Stromal cell of bone marrow (primary cell): ENCODE measurements at places on chromosomes 1 and 21.

GRCh38 chr1:86233403-86233802 is 76.8 kb upstream of the COL24A1 start:
- DNase-seq: no peak

DNA sequence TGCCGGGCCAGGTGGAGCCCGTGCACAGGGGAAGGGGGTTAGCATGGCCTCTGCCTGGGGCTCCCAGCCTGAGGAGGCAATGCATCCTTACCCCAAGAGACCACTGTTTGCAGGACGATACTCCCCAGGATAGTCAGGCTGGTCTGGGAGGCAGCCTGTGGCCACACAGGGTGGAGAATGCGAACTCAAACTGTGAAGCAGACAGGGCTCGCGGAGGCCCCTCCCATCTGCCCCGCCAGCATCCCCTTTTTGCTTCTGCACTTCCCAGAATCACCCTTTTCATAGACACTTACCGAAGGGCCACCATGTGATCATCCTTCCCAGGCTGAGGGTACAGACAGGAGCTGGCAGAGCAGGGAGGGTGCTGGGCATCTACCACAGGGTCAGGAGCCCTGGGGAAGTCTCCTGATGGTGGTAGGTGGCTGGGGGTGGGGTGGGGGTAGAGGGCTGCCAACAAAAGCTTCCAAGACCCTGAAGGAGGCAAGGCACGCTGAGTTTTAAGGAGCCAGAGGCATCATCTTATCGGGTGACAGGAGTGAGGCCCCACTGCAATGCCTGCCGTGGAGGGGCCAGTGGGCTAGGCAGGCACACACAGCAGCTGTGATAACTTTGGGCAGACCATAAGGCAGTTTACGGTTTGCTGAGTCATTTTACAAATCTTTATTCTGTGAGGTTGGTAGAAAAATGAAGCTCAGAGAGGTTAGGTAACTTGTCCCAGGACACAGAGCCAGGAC is 31.3 kb upstream of the BTG2 start:
- DNase-seq: no peak

DNA sequence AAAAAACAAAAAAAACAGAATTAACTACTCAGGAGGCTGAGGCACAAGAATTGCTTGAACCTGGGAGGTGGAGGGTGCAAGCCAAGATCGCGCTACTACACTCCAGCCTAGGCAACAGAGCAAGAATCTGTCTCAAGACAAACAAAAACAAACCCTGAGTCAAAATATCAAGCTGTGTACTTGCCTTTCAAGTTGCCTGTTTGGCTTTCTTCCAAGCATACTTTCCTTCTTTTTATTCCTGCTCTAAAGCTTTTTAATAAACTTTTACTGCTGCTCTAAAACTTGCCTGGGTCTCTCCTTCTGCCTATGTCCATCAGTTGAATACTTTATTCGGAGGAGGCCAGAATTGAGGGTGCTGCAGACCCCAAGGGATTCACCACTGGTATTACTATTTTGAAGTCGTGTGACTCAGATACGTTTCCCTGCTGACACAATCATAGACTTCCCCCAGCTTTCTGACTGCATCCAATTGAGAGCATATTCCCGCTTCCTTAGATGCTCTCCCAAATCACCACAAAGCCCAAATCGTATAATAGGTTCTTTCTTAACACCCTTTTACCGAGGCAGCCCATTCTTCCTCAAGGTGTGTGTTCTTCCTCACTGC is 3.5 kb upstream of the ACBD6 start:
- no peak for DNase-seq

DNA sequence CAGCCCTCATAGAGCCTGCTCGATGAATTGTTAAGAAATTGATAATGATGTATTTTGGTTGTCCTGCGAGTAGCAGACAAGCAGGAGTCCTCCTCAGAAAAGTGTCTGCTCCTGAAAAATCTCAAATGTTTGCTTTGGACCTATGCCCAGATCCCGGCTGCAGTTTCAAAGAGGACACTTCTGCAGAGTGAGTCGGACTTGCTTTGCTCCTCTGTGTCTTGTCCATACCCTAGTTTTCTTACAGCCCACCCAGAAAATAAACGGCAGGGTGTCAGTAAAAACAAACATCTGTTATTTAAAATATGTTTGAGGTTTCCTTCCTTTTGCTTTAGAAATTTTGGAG is 2.8 kb downstream of the S100A10 start:
- DNase-seq: no peak

DNA sequence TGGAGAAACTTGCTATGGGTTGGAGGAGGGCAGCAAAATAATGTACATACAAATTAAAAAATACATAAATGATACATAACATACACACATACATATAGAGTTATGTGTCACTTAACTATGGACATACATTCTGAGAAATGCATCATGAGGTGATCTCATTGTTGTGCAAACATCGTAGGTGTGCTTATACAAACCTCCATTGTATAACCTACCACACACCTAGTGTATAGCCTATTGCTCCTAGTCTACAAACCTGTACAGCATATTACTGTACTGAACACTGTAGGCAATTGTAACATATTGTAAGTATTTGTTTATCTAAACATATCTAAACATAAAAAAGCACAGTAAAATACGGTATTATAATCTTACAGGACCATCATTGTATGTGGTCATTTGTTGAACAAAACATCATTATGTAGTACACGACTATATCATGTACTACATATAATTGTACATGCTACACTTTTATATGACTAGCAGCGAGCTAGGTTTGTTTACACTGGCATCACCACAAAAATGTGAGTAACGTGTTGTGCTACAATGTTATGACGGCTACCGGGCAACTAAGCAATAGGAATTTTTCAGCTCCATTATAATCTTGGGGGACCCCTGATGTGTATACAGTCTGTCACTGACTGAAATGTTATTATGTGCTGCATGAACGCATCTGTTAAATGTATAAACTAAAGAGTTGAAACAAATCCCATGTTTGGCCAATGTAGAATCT is 35.5 kb downstream of the ITGB3BP start:
- DNase-seq: no peak

DNA sequence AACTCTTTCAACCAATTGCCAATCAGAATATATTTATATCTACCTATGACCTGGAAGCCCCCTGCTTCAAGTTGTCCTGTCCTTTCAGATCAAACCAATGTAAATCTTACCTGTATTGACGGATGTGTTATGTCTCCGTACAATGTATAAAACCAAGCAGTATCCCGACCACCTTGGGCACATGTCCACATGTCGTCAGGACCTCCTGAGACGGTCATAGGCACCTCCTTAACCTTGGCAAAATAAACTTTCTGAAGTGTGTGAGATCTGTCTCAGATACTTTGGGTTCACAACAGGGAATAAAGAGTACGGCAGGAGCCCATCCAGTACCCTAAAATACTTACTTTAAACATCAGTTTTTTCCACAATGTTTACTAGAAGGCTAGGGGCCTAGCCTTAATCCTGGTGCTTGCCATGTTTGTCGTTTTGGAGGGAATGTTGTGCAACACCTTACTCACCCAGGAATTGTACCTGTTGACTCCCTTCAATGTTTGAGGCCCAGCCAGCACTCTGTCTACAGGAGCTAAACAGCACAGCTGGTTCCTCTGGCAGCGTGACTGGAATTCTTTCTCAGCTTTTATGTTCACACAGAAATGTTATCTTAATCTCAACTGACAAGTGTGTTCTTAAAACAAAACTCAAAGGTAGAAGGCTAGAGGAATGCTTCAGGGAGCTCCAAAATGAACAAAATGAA is 90.8 kb upstream of the USP25 start:
- DNase-seq: no peak

- no peak for DNase-seq
Observed at GRCh38 chr1:199780948-199781670, 246.4 kb upstream of the NR5A2 start.

DNA sequence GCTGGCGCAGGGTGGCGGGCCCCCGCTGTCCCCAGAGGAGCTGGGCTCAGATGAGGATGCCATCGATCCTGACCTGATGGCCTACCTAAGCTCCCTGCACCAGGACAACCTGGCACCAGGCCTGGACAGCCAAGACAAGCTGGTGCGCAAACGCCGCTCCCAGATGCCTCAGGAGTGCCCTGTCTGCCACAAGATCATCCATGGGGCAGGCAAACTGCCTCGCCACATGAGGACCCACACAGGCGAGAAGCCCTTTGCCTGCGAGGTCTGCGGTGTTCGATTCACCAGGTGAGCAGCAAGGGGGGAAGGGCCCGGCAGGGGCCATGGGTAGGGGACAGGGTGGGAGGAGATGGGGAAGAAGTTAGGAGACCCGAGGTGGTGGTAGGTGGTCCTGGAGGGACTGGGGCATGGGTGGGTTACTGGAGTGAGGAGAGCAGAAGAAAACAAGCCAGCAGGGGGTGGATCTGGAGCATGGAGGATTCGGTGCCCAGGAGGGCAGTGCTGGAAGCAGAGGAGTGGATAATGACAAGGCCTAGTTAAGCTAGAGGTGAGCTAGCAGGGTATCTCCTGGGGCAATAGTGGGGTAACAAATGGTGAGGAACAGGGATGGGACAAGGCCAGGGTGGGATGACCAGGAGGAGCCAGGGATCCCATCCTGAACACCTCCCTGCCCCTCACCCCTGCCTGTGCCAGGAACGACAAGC is 13.1 kb downstream of the ZBTB7B start:
- DNase-seq: no peak

GRCh38 chr1:22292011-22292788 is 149.3 kb upstream of the WNT4 start:
- no peak for DNase-seq

GRCh38 chr1:109214695-109215623 is 1.2 kb downstream of the SARS1 start:
- peak; percentile 79 for DNase-seq

DNA sequence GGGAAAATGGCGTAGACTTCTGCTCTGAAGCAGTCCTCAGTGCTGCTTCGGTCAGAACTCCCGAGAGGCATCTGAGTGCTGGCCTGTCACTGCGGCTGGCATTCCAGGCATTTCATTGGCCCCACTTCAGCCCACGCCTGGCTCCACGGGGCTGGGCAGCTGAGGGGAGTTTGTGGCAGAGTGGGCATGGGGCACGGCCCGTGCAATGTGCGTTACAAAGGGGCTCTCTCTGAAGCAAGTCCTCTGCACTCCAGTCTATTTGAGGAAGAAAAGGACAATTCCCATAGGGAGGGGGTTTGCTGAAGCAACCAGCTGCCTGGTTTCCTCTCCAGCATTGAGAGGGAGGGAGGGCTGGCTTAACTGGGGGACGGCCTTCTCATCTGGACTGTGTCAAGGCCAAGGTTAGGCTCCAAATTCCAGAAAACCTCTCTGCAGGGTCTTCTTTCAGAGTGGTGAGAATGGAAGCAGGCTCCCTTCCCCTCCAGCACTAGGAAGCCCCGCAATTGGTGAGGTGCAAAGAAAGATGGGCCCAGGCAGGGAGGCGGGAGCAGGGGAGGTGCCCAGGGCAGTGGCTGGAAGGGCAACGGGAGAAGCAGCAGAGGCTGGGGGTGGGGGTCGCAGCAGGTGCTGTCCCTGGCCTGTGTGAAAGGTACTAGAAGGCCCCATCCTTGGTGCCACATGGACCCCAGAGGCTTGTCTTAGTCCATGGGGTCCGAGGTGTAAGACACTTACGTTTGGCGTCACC is 21.1 kb upstream of the GPR157 start:
- no peak for DNase-seq

- no peak for DNase-seq
Observed at GRCh38 chr1:218312509-218312908, 27.4 kb downstream of the RRP15 start.

GRCh38 chr1:155052439-155053395 is 1.6 kb downstream of the ADAM15 start:
- no peak for DNase-seq

DNA sequence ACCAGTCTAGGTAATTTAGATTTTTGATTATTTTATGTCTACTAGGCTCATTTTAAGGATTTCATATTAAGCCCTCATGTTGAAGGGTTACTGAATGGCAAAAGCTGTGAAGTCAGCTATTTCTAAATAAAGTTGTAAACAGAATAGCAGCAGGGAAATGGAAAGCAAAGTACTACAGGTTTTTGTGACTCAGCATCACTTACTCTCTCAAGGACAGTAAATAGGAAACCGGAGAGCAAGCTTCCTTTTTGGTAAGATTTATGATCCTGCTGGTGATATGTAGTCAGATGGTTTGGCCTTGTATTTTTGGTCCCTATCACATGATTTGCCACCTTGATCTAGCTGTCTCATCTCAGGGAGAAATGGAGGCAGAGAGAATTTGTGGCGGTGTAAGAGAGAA is 226.0 kb downstream of the RPS6KC1 start:
- no peak for DNase-seq

GRCh38 chr1:155175927-155176371 is 2.3 kb downstream of the TRIM46 start:
- DNase-seq: no peak

DNA sequence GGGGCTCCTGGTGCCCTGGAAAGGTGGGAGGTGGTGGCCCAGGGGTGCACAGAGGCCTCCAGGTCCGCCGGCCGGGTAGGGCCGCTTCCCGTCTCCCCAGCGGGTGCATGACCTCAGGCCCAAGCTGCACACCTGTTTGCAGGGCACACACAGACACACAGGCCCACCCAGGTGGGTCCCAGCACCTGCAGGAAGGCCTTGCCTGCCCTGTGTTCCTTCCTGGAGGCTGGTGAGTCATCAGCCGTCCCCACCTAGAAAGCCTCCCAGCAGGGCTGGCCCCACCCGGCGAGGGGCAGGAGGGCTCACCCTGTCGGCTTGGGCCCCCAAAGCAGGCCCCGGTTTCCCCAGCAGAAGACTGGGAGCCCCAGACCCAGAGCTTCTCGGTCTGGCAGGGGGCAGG is 23.6 kb upstream of the TTLL10 start:
- DNase-seq: no peak

- no peak for DNase-seq
Observed at GRCh38 chr1:25361901-25362300, 23.8 kb downstream of the TMEM50A start.

GRCh38 chr1:47772960-47773682 is 224.1 kb downstream of the TRABD2B start:
- no peak for DNase-seq

GRCh38 chr1:232793944-232794343 is 11.3 kb upstream of the MAP10 start:
- no peak for DNase-seq

DNA sequence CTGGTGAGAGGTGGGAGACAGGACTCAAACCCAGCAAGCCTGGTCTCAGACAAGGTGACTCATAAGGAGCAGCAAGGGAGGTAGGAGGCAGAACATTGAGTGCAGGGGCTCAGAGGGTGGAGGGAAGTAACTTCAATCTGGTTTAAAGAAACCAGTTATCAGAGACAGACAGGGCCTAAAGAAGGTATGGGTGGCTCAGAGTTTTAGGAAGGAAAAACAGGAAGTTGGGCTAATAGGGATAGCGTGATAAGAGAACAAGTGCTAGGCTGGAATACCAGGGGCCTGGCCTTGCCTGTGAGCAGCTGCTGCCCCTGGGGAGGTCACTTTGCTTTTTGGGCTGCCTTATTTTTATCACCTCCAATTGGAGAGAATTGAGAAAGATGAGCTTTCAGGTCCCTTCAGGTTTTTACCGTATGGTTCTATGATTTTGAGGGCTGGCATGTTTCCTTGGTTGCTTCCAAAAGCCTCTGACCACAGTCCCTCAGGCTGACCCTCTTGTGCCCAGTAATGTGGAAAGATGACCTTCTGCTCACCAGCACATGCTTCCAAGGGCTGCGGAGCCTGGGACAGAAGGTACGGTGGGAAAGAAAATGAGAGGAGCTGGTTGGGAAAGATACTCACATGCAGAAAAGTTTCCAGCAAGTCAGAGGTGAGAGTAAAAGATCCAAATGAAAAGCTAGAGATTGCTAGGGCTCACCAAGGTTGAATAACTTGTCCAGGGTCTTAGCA is 77.0 kb downstream of the DDR2 start:
- no peak for DNase-seq
